ENCODE measurements at places on chromosomes 11 and 22.

- DNase-seq, result no peak
These were observed 26.0 kb downstream of the SCGB1A1 start for GRCh38 chr11:62444835-62445234.

DNA sequence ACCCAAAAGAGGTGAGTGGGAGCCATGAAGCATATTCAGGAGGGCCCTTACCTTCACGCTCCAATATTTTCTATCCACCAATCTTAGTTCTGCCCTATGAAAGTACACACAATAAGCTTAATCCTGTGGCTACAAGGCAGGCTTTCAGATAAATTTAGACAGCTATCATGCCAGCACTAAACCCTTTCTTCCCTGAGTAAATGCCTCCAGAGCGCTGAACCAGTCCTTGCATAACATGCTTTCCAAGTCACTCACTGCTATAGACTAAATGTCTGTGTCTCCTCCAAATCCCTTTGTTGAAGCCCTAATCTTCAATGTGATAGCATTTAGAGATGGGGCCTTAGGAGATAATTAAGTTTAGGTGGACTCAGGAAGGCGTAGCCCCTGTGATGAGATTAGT, 50.3 kb upstream of the FIBIN start:
- DNase-seq, result no peak

DNA sequence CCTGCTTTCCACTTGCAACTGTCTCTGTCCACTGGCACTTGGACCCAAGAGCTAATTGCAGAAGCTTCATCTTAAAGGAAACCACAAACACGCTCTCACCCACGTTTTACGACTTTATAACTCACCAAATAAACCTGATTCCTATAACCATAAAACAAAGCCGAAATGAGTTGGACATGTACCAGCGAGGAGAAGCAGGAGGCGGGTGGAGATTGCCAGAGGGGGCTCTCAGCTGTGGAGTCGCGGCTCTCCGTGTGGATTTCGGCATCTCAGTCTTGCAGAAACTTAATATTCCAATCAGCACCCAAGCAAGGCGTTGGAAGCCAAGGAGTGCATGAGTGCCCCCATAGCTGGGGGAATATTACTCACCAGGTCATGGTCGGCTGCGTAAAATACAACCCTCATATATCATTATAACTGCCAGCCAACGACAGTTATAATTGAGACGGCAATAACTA, 483.6 kb downstream of the MN1 start:
- no peak for DNase-seq

DNA sequence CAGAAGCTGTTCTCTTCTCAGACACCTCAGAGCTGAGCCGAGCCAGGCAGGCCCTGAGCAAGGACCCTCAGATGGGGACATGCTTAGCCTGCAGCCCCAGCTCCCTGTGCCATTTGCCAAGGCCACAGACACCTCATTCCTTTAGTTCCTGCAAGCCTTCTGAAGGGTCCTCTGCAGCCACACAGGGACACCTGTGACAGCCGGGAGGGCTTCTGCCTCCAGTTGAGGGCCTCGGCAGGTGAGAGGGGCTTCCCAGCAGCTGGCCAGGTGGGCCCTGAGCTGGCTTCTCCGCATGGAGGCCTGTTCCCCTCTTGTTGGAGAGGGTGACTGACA, 18.2 kb downstream of the INCENP start:
- DNase-seq, result no peak

GRCh38 chr22:20563941-20564371, 56.5 kb downstream of the MED15 start:
- no peak for DNase-seq

DNA sequence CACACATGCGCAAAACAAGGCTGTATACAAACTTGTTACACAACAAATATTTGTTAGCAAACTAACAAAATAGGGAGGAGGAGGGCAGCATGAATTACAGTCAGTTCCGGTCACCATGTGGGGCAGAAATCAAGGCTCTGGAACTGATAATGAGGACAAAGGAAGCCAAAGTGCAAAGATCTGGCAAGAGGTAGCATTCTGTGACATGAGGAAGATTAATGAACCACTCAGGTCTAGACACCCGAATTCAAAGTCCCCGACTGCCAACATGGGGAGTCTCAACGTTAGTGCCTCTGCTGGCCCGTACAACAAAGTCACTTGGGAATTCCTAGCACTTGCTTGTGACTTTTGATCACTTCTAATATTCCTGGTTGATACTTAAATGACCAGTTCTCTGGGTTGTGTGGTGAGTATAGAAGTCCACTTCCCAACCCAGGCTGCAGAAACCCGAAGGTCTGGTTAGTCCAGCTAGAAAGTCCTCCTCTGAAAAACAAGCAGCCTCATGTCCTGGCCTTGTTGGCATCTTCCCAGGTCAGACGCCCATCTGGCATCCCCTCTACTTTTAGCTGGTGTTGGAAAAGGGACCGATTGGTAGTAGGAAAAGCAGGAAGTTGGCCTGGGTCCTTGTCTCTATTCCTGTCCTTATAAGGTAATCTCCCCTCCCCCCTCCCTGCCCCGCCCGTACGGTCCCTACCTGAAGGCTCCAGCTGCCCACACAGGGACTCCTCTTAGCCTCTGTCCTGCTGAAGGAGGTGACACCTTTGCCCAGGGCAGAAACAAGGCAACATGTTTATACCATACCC, 1.6 kb downstream of the SUN2 start:
- no peak for DNase-seq

DNA sequence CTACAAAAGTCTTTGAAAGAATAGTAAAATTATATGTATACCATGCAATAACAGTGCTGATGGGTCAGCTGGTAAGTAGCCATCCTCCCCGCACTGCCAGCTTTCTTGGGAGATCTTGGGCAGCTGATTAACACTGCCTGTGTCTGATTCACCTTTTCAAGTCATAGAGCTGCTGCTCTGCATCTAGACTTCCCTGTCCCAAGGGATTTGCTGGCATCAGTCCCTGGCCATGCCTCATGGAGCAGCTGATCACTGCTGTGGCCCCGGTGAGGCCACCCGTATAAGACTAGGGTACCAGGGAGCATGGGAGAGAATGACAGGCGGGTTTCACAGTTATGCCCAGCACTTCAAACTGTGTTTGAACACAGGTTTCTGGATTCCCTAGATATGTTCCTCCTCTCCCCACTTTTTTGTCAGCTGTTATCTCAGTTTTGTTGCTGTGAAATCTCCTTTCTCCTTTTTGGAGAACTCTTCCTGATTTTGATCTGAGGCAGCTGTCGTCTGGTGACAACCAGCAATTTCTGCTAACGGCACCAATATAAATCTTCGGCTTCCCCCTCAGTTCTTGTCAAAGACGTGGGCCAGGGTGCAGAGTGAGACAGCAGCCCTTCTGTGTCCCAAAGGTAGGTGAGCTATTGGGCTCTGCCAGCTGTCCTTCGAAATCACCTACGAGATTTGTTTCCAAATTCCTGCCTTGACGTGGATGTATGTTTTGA, 438.9 kb downstream of the NTM start:
- peak; percentile 18 for DNase-seq

DNA sequence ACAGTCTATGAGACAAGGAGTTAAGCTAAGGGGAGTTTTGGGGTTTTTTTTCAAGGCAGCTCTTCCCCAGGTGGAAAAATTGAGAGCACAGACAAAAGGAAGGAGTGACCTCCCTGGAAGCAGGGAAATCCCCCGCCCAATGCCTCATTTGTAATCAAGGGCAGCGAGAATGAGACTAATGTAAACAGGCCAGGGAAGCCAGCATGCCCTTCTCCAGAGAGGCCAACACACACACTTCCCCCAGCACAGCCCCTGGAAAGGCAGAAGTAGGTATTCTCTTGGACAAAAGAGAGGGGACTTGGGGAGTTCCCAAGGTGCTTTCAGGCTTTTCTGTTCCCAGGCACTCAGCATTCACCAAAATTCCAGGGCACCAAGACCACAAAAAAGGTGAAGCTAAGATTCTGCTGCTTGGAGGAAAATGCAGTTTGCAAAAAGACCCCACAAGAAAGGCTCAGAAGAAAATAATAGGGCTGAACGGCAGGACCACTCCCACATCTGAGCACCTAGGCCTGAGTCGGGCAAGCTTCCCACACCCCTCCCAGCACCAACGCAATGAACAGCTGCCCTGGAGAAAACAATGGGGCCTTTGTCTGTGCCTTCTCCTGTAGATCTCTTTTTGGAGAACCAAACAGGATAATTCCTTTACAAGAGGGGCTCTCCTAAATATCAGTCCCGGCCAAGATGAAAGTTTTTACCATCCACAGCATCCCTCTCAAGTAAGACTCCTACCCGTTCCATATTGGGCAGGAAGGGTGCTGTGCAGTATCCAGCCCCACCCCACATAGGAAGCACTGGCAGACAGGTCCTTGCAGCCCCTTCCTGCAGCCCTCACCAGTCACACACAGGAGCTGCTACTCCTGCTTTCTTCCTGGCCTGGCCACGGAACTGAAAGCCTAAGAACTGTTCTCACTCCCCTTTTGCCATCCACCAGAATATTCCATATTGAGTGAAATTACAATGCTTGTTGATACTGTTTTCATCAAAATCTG, 70.7 kb upstream of the AKIP1 start:
- no peak for DNase-seq

DNA sequence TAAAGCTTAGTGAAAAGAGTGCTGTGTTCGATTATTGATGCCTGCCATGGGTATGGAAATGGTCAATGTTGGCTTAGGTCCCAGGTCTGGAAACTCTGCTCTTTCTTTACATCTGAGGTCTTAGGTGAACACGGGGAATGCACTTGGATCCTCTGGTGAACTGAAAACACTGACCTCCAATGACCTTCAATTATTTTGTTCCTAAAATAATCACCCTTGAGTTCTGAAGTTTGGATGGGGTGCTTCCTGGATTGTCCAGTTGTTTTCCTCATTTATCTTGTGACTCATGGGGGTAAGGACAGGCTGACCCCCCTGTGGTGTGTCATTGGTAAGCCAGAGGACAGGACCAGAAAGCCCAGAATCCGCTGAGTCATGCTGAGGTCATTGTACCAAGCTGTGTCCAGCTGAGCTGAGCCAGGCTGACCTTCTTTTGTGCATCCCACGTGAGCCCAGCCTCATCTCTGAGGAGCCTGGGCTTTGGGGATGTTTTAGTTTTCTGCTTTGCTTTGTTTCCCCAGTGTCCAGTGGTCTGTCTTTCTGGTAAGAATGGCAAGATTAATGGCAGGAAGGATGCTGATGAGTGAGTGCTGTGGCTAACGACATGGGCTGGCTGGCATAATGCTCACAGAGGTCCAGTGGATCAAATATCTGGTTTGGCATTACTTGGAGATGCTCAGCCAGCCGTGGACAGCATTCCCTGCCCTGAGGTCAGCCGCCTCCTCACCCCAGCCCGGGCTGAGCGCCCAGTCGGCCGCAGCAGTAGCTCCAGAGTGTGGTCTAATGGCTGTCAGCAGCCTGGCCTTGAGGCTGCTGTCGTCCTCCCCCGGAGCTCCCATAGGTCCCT, 35.6 kb downstream of the AMPD3 start:
- DNase-seq, result no peak

- DNase-seq, result no peak
These were observed 20.9 kb downstream of the SERGEF start for GRCh38 chr11:17991783-17992433.

DNA sequence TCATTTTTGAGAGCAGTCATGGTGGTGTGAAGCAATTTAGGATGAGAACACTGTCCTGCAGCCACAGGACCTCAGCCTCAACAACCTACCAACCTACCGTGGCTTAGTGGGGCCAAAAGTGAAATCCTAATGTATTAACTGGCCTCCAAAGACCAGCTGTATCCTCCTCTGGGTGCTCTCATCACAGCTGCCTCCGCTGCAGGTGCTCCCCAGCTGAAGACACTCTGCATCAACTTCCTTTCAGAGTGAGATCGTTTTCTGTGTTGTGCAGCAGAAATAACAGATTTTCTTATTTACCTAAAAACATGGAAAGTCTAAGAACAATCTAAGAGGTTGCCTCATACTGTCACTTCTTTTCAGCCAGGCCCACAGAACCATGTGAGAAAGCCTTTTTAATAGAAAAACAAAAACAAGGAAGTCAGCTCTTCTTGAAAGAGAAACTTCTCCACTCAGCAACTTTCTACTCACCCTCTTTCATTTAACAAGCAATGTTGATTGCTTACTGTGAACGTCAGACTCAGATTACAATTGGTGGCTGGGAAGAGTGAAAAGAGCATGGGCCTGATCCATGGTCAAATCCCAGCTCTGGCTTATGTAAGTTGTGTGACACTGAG, 136.1 kb downstream of the TENM4 start:
- DNase-seq, result no peak
